GM10248 (cell line): ENCODE measurements at places on chromosomes 2 and 18.

- no peak for DNase-seq
Measured at GRCh38 chr18:70292628-70293027, 3.8 kb downstream of the SOCS6 start.

- DNase-seq = no peak
Measured at GRCh38 chr2:3299130-3299529, 78.5 kb downstream of the EIPR1 start.

GRCh38 chr2:53473236-53473635 lies 294.4 kb upstream of the CHAC2 start:
- no peak for DNase-seq

- no peak for DNase-seq
Measured at GRCh38 chr18:36325846-36326245, 28.3 kb downstream of the FHOD3 start.

- no peak for DNase-seq
Measured at GRCh38 chr2:16908656-16909055, 243.0 kb upstream of the CYRIA start.

DNA sequence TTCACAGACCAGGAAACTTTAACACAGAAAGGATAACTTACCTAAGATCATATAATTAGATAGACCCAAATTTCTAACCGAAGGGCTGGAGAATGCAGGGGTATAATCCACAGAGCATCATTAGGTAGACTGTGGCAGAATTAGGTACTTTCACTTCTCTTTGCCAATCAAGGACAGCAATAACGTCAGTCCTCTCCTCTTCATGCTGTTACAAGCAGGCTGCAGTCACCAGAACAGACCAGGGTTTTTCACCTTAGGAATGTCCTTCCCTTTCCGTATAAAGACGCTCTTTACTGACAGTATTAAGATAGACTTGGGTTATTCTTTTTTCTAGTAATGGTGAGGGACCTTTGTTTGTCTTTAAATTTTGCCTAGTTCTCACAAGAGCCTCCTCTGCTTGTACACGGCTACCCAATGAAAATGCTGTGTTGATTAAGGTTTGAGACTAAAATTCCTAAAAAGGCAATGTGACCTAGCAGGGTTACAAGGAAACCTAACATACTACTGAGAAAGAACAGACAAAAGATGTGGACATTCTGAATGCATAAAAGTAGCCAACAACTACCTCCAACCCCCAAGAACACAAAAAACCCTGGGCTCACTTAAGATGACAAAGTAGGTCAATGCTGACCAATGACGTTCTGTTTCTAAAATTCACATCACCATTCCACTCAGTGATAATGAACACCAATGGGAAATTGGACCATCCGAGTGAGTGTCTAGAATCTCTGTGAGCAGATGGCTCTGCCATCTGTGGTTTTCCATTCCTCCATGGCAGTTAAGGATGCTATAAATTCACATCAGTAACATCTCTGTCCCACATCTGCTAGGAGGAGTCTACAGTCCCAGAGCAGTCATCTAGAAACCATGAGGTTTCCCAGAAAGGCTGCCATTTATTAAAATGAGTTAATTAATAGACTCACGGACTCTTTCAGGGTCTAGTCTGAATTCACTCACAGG lies 2.1 kb downstream of the PDIA6 start:
- no peak for DNase-seq

DNA sequence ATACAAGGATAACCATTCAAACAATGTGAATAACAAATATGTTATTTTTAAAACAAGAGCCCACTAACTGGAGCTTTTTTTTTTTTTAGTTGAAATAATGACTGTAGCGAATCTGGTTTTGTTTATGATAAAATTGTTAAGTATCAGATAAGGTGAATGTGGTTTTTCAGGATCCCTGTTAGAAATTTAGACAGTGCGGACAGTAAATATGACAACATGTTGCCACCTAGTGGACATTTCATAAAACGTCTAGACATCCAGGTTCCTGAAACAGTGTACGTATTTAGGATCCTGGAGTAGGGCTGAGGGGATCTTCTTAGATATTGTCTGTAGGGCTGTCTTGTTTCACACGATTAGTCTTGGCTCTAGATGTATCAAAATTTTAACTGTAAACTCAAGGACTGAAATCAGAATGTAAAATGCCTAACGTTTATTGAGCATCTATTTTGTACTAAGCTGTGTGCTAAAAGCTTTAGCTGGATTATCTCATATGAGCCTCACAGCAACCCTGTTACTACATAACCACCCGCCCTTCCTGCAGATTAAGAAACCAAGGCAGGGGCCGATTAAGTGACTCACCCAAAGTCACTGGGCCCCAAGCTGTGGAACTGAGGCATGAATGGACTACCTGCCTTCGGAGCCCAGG lies 23.9 kb upstream of the CCDC68 start:
- peak; percentile 35 for DNase-seq

DNA sequence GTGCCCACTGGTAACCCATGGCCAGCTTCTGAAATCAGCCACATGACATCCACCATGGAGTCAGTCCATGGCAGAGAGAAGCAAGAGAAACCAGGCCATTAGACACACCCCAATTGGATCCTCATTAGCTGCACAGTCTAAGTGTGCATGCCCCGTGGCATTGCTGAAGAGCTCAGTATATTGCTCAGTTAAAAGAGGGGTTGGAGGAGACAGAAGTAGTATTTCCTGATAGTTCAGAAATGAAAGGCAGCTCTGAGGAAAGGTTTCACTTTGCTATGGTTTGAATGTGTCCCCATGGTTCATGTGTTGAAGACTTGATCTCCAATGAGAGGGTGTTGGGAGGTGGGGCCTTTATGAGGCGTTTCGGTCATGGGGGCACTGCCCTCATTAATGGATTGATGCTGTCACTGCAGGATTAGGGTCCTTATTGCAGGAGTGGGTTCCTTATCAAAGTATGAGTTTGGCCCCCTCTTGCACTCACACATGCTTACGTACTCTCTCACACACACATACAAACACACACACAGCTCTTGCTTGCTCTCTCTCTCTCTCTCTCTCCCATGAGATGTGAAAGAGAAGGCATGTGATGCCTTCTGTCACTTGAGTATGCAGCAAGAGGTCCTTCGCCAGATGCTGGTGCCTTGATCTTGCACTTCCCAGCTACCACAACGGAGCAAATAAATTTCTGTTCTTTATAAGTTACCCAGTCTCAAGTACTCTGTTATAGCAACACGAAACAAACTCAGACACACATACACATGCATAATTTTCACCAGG lies 58.0 kb downstream of the TMEM163 start:
- no peak for DNase-seq

DNA sequence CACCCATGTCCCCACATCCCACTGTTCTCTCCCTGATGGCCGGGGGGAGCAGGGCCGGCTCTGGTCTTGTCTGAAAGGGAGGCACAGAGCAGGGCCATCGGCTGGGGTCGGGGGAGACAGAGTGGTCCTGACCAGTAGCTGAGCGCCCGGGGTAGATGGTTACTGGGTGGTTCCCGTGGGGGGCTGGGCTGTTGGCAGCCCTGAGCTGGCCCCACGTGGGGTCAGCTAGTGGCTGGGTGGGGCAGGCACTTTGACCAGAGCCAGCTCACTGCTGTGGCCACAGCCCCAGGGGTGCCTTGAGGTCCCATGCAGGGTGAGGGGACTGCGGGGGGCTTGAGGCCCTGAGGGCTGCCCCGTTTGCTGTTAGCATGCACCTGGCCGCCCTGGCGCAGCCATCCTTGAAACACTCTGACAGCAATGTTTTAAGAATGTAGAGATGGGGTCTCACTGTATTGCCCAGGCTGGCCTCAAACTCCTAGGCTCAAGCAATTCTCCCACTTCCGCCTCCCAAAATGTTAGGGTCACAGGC lies 12.3 kb upstream of the NEU4 start:
- DNase-seq = no peak

- no peak for DNase-seq
Measured at GRCh38 chr2:46202453-46202852, 94.8 kb upstream of the EPAS1 start.

GRCh38 chr2:195486520-195486919 lies 170.5 kb upstream of the SLC39A10 start:
- DNase-seq = no peak

DNA sequence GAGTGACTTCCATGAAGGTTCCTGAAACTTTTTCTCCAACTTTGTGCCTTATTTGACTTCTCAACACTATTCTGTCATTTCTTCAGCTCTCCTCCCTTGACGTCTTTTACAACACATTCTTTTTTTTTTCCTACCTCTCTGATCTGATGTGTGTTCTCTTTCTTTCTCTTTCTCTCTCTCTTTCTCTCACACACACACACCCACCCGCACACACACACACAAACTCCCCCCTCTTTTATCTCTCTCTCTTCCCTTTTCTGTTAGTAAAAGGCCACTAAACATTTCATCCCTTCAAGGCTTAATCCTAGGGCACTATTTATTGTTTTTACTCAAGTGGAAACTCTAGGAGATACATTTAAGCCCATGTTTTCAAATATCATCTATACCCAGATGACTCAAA lies 107.8 kb upstream of the CNTNAP5 start:
- no peak for DNase-seq

DNA sequence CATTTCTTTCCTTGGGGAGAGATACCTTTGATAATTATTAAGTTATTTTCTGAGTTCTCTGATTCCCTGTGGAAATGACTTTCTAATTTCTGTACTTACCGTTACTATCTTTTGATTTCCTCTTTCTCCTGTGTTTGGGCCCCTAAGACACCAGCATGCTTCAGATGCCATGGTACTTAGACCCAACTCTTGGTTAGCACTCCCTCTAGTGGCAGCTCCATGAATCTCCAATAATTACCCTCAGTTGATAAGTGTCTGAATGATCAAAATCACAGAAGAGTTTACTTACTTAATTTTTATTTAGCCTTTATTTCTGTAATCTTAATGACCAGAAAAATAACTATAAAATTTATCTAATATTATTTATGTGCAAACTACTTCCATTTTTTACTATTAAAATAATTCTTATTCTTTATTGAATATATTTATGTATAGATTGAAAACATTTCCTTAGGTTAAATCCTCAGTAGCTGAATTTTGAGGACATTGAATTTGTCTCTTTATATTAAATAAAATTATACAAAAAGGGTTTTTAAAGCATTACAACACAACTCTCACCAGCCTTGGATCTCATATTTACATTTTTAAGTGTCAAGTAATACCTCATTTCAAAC lies 300.4 kb downstream of the KCNS3 start:
- DNase-seq = peak; percentile 35

DNA sequence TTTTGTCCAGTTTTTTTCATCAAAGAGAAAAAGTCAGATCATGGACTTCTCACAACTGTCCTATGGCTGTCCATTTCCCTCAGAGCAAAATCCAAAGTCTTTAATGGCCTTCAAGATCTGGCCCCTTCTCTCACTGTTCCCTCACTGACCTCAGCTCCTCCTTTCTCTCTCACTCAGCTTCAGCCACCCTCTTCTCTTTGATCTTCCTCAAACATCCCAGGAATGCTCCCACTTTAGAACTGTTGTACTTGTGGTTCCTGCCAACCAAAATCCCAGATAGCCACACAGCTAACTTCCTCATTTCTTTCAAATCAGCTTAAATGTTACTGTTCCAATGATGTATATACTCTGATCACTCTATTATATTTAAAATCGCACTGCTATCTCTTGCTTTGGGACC lies 82.9 kb downstream of the NUP35 start:
- no peak for DNase-seq

DNA sequence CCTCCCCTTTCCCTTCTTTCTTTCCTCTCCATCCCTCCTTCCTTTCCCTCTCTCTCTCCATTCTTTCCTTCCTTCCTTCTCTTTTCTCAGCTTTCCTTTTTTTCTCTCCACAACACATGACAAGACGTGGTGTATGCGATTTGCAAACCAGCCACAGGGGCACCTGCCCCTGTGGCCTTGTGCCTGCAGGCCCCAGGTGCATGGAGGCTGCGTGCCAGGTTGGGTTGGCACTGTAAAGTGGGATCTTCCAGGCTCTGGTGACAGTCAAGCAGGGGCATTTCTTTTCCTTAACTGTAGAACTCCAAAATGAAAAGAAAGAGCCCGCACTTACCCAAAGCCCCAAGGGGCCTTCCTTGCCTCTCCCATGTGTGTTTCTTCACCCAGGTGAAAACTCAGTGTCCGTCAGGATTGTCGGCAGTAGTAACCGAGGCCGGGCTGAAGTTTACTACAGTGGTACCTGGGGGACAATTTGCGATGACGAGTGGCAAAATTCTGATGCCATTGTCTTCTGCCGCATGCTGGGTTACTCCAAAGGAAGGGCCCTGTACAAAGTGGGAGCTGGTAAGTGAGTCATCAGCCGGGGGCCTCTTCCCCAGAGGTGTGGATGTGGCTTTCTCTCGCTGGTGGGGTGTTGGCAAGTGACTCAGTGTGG lies 50.9 kb downstream of the MARCO start:
- no peak for DNase-seq

GRCh38 chr2:138059487-138060300 lies 95.4 kb downstream of the HNMT start:
- no peak for DNase-seq

- peak; percentile 37 for DNase-seq
Measured at GRCh38 chr2:62142054-62142453, 53.9 kb upstream of the B3GNT2 start.

- DNase-seq = no peak
Measured at GRCh38 chr2:178827739-178828485, 20.7 kb upstream of the TTN start.

- DNase-seq = no peak
Measured at GRCh38 chr2:173086518-173087213, 11.0 kb downstream of the MAP3K20 start.

GRCh38 chr2:228526687-228527086 lies 345.2 kb upstream of the SPHKAP start:
- no peak for DNase-seq

DNA sequence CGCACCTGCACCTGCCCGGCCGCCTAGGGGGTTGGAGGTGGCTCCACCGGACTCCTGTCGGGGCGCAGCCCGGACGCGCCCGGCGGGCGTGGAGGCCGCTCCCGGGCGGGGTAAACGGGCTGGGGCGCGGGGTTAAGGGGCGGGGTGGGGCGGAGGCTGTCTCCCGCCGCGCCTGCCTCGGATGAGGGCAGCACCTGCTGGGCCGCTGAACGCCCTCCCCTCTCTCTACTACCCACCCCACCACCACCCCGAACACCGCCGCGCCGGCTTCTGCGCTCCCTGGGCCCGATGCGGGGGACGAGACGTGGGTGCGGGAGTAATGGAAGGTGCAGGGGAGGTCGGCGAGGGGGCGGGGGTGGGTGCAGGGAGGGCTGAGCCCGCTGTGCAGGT lies 224.8 kb upstream of the ID2 start:
- DNase-seq = no peak
